Inflammatory macrophage treated with lipopolysaccharide for 1 hour (primary cell): ENCODE measurements at places on chromosomes 7 and 10.

DNA sequence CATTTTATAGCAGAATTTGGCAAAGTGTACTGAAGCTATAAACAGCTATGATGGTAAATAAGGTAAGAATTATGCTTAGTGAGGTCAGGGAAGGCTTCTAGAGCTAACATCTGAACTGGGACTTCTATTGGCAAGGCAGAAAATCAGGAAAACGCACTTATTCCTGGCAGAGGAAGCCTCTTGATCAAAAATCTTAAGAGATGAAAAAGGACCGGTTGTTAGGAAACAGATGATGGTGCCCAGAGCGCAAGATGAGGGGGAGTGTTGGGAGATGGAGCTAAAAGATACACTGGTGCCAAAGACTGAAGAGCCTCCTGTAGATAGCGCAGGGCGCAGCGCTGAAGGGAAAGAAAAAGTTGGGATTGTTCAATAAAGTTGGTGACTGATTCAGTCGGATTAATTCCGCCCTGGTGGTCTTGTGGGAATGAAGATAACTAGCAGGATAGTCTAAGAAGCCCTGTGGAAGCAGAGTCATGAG, 550 bp upstream of the CALU start:
- no peak for DNase-seq

DNA sequence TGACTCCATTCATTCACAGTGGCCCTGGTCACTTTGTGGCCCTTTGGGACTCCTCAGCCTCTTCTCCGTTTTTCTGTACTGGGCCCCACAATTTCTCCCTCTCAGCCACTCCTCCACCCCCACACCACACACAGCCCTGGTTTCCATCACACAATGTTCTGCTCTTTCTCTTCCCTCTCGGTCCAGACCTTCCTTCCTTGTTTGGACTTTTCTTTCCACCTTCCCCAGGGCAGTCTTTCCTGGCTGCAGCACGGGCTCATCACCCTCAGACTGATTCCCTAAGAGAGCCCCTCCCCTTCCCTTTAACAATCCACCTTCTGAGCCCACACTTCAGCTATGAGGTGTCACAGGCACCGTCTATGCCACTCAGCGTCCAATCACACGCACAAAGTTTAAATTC, 25.7 kb downstream of the CPXM2 start:
- no peak for DNase-seq

DNA sequence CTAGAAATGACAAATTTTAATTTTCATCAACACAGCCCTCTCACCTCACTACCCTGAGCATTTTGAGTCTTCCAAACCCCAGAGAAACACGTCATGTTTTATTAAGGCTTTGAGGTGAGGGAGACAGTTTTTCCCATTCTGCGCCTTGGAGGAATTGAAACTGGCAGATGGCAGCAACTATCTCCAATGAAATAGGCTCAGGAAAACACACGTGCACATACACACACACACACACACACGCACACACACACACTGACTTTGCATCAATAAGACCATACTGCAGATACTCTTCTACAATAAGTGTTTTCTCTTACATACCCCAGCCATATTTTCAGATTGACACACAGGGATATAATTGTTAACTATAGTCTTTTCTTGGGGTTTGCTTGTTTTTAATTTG, 3.2 kb upstream of the SFTPA2 start:
- DNase-seq, result no peak

DNA sequence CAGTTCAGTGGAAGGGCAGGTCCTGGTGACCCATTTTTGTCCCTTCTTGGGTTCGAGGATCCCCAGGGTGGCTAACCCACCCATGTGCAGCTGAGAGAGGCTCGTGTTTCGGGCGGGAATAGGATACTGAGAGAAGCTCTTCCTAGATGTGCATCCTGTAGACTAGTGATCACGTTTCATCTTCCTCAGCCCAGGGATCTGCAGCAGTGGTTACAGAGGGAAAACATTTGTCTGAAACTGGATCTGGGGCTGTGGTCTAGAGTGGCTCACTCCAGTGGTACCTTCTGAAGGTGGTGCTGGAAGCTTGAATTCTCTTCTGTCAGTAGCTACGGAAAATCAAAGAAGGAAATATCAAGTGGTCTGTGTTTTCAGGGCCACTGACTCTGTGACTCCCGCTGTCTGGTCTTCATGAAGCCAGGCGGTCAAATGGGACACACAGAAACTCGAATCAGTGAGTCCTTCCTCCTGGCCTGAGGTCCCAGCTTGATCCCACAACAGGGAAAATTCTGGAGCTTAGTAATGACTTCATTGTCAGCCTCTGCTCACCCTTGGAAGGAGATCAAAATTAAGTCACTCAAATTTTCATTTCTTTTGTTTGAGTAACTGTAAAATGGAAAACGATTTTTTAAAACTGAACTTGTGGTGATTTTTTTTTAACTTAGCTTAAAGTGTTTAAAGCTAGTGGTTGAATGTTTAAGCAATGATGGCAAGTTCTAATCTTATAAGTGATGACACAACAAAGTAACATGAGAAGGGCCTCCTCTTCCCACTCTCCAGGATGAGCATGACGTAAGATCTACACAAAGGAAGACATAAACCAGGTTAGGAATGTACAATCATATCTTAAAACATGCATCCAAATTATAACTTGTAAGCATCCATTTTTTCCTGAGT, 469.3 kb upstream of the KLF6 start:
- no peak for DNase-seq

- no peak for DNase-seq
Observed at GRCh38 chr10:48626447-48626846, 21.6 kb upstream of the ARHGAP22 start.

- DNase-seq, result no peak
Observed at GRCh38 chr7:46032942-46033341, 111.9 kb upstream of the IGFBP3 start.

DNA sequence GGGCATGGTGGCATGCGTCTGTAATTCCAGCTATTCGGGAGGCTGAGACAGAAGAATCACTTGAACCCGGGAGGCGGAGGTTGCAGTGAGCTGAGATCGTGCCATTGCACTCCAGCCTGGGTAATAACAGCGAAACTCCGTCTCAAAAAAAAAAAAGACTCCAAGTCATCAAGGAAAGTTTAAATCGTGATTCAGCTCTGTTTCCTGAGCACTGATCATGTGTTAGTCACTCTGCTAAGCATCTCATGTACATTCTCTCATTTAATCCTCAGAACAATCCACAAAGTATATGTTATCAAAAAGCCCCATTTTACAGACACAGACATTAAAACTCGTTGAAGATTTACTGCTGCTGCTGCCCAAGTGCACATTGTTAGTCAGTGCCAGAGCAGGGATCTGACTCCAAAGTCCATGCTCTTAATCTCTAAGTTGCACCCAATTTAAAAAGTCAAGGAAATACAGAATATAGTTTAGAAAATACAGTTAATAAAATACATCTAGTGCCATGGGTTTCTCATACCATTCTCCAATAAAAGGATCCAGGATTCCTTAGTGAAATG, 6.2 kb downstream of the PIK3AP1 start:
- peak; percentile 83 for DNase-seq

GRCh38 chr10:50552771-50553535, 70.8 kb downstream of the SGMS1 start:
- DNase-seq, result no peak

DNA sequence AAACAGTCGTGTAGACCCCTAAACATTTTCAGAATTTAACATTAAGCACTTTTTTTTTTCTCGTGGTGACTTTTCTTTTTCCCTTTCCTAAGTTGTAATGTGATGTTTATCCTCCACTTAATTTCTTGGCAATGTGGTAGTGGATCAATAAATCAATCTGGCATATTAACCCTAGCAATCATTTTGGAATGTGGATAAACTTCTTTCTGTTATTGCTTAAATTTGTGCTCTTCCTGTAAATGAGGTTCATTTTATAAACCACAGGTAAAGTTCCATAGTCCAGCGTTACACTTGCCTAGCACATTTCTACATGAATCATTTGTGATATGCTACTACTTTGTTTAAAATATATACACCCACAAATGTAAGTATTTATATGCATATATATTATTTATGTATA, 247.4 kb upstream of the ETV1 start:
- no peak for DNase-seq

GRCh38 chr7:55023841-55024505, 5.2 kb downstream of the EGFR start:
- no peak for DNase-seq

DNA sequence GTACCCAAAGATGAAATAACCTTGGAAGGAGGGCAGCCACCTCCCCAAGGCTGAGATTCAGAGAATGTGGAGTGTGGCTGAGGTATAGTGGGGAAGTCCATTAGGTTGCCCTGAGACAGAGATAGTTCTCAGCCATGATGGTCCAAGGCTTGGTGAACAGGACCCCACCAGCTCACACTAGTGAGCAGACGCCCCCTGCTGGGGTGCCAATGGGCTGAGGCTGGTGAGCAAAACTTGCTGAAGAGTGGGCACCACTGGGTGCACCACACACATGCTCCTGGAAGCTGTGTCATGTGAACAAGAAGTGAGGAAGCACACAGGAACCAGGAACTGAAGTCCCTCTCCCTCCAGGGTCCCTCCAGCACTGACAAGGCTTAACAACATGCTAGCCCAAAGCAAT, 8.9 kb downstream of the FBXL13 start:
- peak; percentile 41 for DNase-seq

DNA sequence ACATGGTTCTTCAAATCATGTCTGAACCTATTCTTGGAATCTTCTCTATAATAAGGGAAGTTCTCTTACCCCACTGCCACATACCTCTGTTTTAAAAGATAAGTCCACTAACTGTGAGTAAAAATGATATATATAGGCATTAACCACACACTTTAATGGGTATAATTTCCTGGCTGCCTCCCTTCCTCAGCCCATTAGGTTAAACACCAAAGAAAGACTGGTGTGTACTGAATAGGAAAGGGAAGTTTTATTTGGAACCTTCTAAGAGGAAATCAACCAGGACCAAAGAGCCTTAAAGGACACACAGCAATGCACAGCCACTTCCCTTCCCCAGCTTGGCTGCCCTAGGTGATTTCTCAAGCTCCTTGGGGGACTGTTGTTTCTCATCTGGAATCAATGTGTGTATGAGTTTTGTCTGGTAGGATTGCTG, 5.0 kb upstream of the WBP1L start:
- peak; percentile 13 for DNase-seq

DNA sequence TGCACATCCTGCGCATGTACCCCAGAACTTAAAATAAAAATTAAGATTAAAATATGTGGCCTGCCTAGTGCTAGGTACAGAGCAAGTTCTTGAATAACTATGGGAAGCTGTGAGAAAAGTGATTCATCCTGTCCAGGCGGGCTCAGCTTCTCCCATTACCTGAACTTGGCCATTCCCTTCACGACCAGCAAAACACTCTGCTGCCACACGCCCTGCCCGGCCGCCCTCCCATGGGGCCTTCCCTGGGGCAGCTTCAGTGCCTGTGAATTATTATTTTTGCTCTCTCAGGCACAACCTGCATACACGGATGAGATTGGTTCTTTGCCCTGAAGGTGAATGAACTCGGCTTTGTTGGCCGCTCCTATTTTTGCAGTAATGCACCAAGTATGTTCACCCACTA, 209.2 kb upstream of the SHH start:
- DNase-seq, result no peak

DNA sequence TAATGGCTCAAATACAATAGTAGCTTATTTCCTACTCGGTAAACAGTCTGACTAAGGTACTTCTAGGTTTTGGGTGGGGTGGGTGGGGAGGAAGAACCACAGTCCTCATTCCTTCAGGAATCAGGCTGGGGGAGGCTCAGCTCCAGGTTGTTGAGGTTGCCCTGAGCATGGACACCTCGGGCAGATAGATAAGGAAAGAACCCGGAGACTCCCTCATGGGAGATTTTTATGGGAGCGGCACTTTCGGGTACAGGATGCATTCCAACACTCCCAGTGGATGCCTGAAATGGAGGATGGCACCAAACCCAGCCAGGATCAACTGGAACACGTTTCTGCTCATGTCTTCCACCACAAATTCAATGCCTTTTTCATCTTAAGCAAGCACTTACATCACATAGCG, 5.5 kb upstream of the GSDME start:
- DNase-seq, result no peak

- no peak for DNase-seq
Observed at GRCh38 chr10:49744924-49745605, 17.1 kb downstream of the OGDHL start.

DNA sequence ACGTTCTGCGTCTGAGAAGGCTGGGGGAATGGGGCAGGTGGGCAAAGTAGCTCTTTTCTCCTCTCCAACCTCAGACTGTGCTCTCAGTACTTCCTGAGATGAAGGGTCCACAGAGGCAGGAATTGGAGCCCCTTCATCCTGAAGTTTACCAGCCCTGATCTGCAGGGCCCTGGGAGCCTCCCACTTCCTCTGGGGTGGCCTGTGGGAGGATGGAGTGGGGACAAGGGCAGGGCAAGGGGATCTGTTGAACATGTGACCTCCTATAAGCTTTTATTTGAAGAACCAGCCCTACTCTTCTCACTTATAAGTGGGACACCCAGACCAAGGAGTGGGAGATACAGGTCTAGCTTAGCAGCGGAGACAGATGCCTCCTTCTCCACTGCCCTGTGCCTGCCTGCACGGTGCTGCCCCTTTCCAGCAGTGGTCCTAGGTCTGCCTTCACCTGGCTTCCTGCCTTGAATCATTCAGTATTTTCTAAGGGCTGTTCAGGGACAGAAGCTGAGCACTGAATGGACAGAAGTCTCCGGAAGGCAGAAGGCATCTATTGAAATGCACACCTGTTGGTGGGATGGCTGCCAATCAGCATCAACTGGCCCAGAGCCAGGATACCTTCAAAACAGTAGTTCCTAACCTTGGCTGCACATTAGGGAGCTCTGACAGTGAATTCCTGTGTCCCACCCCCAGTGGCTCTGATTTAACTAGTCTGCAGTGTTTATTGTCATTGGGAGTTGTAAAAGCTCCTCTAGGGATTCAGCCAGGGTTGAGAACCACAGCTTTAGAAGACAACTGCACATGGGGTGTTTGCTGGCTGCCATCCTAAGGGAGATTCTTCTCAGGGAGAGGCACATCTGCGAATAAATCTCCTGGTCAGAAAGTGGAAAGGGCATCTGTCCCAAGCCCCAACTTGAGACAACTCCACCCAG, 2.7 kb upstream of the ARHGAP22 start:
- peak; percentile 24 for DNase-seq

DNA sequence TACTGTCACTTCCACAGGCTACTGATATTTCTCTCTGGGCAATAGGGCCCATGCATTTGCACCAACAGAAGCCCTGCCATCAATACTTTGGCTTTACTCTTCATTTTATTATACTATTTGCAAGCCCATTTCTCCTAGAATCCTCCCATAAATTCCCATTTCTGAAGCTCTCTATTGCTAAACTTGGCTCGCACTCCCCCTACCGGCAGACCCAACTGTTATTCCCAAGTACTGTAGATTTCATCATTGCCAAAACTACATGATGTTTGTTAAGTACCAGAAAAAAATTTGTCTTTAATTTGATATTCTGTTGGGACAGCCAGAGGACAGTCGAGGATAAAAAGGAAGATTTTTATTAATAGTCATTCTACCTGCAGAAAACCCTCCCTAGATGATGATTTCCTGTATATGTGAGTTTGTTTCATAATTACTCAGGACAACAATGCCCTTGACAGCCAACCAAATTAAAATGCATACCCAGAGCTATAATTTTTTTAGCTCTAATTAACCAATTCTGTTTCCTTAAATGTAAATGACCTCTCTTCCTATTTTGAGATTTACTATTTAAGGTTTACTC, 298.6 kb downstream of the REEP3 start:
- DNase-seq, result peak; percentile 68

- no peak for DNase-seq
Observed at GRCh38 chr10:1006573-1006972, 18.3 kb downstream of the GTPBP4 start.

- no peak for DNase-seq
Observed at GRCh38 chr7:128102490-128103291, 71.5 kb upstream of the LRRC4 start.
